MG63 (cell line): ENCODE measurements at places on chromosomes 7 and 10. TPM values are rescaled to one million over a fixed set of nuclear protein-coding genes. Genes with fewer than 3 reads are reported as not detected.
A peak's percentile ranks its signal among the peaks of the same experiment; 100 is the strongest.

GRCh38 chr10:90862908-90863514 is 5.2 kb upstream of the HTR7 start:
- no peak for DNase-seq

DNA sequence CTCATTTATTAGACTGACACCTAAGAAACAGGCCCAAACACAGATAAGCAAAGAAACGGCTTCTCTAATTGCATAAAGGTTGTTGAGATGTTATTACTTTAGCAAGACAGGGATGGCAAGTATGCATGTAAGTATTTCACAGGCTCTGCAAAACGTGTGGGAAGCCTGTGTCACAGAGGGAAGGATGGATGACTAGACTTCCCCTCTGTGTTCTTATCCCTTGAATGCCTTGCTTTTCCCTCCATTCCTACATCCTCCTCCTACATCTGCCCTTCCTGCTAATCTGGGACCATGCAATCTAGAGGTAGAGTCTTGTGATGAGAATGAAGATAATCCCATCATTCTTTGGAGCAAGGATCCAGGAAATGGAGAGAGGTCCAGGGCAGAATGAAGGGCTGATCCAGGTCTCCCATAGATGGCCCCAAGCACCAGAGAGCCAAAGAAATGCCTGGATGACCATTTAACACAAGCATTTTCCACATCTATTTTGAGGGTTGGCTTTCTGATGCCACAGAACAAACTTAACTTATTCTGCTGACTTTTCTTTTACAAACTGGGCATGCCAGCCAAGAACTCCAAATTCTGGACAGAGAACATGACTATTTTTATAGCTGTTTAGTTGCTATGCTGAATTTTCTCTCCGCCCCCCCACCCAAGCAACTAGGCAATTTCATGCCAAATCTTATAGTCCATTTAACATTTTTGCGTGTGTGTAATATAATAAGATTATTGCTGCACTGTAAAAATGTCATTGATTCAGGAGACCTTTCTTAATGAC is 48.1 kb downstream of the NRP1 start:
- no peak for DNase-seq

DNA sequence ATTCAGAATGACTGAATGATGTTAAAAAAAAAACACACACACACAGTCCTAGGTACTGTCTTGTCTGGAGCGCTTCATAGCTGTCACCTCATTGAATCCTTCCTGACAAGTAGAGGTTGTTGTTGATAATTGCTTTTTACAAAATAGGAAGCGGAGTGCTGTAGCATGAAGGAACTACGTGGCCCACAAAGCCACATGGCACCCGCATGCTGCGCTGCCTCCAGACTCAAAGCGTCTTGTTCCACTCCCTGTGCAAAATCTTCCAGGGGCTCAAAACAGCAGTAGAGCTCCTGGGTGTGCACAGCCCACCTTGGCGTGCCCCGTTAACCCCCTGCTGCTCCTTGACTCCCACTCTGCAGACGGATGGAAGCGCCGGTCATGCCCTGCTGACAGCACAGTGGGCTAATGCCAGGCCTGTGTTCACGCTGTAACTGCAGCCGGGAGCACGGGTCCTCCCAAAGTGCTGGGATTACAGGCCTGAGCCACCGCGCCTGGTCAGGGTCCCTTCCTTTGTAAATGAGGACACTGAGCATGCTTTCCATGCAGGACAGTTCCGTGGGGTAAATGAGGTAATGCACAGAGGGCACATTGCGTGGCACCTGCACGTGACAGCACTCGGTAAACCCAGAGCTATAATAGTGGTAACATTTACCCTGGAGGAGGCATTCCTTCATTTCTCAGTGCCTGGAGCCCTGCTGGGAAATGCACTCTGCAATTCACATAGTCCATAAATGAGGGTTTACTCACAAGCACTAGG is 91.1 kb upstream of the GNA12 start:
- no peak for DNase-seq

DNA sequence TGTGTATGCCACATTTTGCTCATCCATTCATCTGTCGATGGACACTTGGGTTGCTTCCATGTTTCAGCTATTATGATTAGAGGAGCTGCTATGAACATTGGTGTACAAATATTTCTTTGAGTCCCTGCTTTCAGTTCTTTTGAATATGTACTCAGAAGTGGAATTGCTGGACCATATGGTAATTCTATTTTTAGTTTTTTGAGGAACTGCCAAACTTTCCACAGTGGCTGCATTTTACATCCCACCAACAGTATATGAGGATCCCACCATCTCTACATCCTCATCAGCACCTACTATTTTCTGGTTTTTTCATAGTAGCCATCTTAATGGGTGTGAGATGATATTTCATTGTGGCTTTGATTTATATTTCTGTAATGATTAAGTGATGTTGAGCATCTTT is 44.7 kb upstream of the ZMIZ2 start:
- no peak for DNase-seq

DNA sequence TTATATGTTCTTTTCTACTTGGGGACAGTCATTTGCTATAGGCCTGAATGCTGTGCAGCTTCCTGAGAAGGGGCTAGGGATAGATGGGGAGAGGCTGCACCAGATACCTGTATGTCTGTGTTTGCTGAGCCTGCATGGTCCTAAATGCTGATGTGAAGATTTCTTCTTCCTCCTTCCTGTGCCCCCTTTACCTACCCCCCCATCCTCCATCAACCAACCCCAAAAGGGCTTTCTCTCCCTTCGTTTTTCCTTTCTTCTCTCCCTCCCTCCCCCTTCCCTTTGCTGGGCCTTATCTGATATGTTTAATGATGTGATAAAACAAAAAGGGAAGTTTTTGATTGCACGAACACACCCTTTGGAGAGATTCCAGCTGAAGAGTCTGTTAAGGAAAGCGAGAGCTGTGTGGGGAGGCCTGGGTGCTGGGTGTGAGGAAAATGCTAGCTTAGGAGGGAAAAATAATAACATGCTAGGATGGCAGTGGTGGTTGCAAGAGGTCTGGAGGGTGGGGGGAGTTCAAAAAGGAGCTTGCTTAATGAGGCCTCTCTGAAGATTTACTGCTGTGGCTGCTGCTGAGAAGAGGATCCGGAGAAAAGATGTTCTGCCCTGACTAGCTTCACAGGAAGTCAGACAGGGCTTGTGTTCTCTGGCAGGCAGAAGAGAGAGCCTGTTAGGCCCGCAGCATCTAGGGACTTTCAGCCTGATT is 101.8 kb downstream of the SAMD9 start:
- no peak for DNase-seq

- no peak for DNase-seq
Observed at GRCh38 chr7:106484562-106484961, 176.4 kb downstream of the CCDC71L start.

GRCh38 chr7:158345731-158346130 is 241.9 kb downstream of the PTPRN2 start:
- no peak for DNase-seq

- DNase-seq: no peak
Observed at GRCh38 chr10:117164592-117165537, 26.8 kb upstream of the VAX1 start.

GRCh38 chr10:113515161-113515560 is 37.7 kb upstream of the HABP2 start:
- DNase-seq: no peak

ANXA8L1 gene
- 2.0 TPM in 1 of 2 replicates, not detected in the other for total RNA-seq

ADAM12 gene
- total RNA-seq: 15.3 and 15.8 TPM in 2 replicates

DNA sequence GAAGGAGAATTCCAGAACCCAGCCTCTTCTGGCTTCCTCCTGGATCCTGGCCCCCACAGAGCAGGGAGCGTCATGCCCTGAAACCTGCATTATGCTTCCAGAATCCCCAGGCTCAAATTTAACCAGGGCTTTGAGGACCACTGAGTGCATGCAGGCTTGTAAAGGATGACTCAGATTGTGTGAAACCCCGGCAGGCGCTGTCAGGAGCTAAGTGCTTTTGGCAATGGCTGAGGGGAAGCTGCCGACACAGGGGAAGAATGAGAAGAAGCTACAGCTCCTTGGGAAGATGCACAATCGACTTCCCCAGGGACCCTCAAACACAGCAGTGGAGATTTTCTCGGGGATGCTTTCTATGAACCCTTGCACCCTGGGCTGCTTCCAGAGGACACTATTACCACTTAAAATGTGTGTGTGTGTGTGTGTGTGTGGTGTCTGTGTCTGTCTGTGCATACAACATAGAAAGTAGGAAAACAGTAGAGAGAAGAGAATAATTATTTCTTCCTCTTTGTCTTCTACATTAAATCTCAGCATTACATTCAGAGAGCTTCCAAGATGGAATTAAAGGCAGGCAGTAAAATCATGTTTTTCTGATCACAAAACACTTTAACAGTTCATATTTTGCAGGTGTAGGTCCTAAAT is 183.5 kb upstream of the INHBA start:
- peak; percentile 93 for DNase-seq

ASB15 gene
- not detected in 2 replicates for total RNA-seq

MRPS16 gene
- total RNA-seq: 61.4 TPM in 2 replicates

- DNase-seq: no peak
Observed at GRCh38 chr10:43763846-43764245, 115.2 kb upstream of the ZNF32 start.

- DNase-seq: peak; percentile 90
Observed at GRCh38 chr10:29804025-29804852, 169.5 kb upstream of the SVIL start.

DNA sequence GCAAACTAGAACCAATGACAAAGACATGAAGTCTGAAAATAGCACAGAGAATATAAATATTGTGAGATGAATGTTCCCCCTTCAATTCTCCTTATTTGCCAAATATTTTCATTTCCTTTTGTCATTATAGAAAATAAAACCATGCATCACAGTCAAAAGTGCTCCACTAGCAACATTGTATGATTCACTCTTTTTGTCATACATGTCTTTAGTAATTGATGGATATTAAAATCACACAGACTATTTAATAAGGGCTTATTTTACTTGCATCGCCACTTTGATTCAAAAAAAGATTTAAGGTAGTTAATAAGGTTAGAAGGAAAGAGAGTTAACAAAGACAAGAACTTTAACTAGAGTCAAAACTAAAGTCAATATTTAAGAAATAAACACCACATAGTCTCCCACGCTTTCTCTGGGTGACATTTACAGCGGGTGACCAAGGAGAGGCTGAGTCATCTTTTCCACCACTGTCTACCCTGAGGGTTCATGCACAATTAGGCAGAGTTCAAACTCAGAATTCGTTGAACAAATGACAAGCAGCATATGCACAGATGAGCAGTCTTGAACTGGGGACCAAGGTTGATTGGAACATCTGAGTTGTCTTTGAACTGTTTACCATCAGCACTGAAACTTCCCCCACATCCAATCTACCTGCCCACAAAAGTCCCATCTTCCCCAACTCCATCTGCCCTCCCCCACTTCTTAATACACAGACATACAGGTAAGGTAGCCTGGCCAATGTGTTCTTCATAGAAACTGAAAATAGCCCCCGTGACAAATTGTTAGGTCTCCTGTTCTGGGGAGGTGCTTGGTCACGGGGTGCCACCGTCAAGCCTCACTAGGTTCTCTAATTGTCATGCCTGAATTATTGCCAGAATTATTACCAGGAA is 42.5 kb downstream of the C7orf25 start:
- DNase-seq: no peak

- DNase-seq: no peak
Observed at GRCh38 chr10:11713186-11713743, 28.9 kb upstream of the ECHDC3 start.

TBATA gene
- total RNA-seq: not detected in 2 replicates

- no peak for DNase-seq
Observed at GRCh38 chr7:8105449-8106095, 137.0 kb downstream of the GLCCI1 start.

DNA sequence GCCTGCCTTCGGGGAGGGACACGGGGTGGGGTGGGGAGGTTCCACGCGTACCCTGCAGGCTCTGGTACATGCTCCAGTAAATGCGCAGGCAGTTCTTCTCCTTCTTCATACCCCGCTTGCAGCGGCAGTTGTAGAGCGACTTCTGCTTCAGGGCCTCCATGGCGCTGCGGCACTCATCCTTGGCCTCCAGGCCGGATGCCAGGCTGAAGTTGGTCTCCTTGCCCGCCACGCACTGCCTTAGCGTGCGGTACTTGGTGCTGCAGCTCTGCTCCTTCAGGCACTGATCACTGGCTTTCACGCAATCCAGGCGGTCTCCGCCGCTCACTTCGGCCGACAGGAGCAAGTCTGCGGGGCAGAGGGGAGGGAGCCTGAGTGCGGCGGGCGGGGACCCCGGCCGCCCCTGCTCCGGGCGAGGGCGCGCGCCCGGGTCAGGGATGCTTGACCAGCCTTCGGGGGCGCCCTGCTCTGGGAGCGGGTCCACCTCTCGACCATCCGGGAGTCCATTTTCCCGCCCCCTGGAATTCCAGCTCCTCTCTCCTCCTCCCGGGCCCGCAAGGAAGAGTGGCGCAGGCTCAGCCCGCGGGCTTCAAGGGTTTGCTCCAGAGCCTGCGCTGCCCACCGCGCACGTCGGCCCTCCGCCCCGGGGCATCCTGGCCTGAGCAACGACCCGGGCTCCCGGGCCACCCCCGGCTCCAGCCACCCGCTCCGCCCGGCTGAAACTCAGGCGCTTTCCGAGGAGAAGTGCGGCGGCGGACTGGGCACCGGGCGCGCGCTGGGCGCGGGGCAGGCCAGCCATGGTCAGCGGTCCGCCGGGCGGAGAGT is 2.0 kb downstream of the GFRA1 start:
- DNase-seq: peak; percentile 5

DNA sequence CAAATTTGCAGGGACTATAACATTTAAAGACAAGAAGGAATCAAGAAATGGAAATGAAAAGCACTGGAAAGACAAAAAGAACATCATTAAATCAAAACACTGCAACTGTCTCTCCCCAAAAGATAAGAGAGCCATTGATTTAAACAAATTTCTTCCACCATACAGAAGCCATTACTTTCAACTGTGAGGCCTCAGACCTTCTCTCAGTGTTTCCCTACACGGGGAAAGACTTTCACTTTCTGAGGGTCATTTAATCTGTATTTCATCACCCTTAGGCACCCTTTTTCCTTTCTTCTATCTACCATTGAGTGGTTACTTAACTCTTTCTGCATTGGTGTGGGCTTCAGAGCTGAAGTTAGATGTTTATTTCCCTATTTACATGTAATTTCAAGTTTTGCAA is 47.5 kb downstream of the CCDC172 start:
- DNase-seq: no peak

- DNase-seq: no peak
Observed at GRCh38 chr7:2171855-2172254, 60.9 kb downstream of the MAD1L1 start.

GRCh38 chr10:84335516-84335915 is 7.1 kb downstream of the CCSER2 start:
- DNase-seq: no peak

- DNase-seq: peak; percentile 50
Observed at GRCh38 chr7:56105508-56105907, 768 bp downstream of the CHCHD2 start.

DNA sequence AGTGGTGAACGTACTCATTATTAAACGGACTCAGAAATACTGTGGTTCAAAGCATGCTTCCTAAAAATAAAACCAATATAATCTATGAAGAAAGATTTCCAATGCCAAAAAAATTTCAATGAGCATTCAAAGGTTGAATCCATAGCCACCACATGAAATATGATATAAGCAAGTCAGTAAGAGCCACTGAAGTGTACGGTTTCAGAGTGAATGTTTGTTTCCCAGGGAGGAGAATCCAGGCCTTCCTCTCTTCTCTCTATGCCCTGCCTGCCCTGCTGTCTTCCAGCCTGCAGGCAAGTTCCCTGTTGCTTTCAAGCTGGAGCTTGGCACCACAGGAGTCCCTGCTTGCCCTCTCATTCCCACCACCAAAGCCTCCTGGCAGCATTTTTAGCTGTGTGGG is 1171.6 kb upstream of the C7orf33 start:
- DNase-seq: no peak
